Stimulated activated CD4-positive, alpha-beta T cell treated with anti-CD3 and anti-CD28 coated beads, Interleukin-12 subunit alpha, Interleukin-12 subunit beta, amount 100 ng/mL, for 24 hours (primary cell): ENCODE measurements at places on chromosomes 11 and 22.
A peak's percentile ranks its signal among the peaks of the same experiment; 100 is the strongest.

- DNase-seq, result no peak
These were observed 117.4 kb upstream of the TMEM45B start for GRCh38 chr11:129698212-129698611.

GRCh38 chr11:45674481-45675190, 9.2 kb upstream of the CHST1 start:
- DNase-seq, result no peak

- DNase-seq, result no peak
These were observed 2.2 kb upstream of the CD151 start for GRCh38 chr11:830295-831117.

DNA sequence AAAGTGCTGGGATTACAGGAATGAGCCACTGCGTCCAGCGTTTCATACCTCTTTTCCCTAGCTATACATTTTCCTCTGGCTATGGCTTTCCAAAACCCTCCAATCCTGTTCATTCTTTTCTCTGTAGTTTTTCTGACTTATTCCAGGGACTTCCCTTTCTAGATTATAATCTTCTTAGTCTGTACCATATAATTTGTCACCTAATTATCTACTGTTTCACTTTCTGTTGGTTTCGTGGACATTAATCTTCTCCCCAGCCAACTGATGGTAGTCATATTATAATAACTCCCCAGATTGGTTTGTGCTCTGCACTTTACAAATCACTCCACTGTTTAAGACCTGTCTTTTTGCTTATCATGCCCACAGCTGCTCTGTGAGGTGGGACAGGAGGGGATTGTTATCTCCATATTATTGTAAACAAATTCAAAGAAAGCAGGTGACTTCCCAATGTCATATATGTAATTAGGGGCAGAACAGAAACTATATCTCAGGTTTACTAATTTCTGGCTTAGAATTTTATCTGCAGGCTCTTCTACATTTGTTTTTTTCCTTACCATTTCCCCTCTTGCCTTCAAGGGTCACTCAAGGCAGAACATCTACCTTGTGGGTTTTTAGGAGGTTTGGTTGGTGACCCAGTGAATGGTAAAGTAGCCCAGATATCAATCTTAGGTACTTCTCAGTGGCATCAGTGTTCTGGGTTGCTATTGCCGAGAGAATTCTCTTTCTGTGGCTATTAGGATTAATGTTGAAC, 23.9 kb downstream of the STIM1 start:
- no peak for DNase-seq

DNA sequence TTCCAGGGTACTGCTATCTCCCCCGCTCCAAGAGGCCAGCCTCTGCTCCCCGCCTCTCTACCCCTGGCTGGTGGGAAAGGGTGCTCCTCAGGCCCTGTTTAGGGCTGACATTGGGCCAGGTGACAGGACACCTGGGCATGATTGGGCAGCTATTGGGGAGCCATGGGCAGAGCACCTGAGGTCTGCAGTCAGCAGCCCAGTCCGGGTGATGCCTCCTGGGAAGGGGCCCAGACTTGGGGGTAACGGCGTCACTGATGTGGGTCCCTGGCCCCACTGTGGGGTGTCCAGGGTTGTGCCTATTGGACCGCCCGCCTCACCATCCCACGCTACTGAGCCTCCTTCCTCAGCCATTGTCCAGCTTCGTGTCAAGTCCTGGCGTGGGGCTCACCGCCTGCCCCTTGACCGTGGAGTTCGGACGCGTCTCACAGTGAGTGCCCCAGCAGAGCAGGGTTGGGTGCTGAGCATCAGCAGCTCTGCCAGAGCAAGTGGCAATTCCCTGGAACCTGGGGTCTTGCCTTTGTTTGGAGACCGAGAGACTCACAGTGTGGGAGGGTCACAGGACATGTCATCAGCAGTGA, 2.8 kb upstream of the GATD1 start:
- DNase-seq, result no peak

DNA sequence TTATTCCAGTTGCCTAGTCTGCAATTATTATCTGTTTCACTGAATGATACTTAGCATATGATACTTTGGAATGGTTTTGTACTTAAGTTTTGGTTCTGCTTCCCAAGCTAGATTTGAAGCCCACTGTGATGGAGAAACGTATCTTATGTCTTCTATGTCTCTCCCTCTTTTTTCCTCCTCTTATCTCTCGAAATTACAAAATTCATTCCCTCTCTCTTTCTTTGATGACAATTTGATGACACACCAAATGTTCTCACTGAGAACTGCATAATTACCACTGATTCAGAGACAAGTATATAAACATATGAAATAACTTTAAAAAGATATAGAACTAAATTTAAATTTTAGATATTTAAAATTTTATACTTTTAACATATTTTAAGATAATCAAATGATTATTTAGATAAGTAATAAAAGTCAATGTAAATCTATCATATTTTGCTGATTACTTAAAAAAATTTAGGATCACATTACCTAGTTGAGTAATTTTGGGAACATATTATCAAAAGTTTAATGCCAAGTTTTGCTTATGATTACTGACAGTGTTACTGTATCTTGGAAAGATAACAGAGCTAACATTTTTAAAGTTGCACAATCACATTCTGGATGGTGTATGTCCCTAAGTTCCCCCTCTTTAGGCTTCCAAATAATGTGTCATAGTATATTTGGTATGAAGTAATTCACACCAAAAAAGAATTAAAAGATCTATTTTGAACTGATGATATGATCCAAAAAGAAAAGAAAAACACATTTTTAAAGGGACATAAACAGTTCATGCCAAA, 255.3 kb downstream of the SBF2 start:
- no peak for DNase-seq

DNA sequence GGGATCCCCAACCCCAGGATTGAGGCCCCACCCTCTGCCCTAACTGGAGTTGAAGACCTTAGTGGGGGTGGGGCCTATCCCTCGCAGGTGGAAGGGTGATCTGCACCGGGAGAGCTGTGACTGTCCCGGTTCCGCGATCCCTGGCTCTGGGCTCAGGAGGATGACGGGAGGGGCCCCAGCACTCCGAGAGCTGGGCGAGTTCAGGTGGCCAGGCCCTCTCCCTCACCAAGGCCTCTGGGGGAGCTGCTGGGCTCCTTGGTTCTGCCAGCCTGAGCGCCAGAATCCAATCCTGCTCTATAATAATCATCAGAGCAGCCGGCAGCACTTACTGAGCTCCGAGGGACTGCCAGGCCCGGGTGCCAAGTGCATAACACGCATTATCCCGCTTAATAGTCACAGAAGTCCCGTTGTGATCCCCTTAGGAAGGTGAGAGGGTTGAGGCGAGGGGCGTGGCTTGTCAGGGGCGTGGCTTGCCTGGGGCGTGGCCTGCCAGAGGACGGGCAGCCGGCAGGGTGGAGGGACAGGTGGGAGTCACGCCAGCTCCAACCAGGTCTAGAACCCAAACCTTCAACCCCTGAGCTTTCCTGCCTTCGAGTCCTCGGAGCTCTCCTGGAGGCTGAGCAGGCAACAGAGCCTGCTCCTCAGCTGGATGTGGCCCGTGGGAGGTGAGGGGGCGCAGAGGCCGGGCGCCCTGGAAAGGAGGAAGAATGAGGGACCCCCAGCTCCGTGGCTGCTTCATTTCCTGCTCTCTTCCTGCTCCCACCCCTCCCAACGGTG, 7.3 kb upstream of the SYT7 start:
- DNase-seq, result peak; percentile 65

DNA sequence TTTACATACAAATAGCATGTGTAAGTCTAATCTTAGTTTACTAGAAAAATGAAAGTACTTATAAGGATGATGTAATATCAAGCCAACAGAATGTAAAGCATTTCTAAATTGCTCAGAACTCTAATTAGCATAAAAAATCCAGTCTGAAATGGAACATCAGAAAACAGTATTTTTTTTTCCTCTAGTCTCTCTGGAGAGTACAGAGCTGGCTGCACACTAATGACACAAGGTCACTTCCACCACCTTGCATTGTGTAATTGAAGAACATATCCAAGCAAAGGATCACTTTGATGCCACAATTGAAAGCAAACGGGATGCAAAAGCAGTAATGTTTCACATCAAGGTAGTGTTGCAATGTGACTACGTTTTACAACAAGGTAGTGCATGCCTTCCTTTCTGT, 548.0 kb upstream of the LUZP2 start:
- DNase-seq, result no peak

- DNase-seq, result no peak
These were observed 4.0 kb downstream of the FTH1 start for GRCh38 chr11:61963282-61964057.

DNA sequence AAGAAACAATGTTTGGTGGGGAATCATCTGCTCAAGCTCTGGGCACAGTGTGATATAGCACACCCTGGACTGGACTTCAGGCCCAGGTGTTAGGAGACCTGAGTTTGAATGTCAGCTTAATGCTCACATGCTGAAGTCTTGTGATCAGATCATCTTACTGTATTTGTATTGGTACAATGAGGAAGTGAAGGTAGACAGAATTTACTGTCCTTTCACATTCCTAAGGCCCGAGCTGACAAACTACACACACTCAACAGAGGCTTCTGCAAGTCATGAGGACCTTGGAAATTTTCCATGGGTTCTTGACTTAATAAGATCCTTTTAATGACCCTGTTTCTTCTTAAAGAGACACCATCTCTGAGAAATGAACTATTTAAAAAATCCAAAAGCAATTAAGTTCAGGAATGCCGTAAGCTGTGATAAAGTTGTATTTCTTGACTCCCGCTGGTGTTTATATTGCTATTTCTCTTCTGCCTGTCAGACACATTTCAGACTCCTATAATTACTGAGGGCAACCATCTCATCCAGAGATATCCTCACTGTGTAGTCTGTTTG, 802.0 kb downstream of the DLG2 start:
- DNase-seq, result no peak

- no peak for DNase-seq
These were observed 1.2 kb downstream of the BACE1 start for GRCh38 chr11:117314840-117315239.

DNA sequence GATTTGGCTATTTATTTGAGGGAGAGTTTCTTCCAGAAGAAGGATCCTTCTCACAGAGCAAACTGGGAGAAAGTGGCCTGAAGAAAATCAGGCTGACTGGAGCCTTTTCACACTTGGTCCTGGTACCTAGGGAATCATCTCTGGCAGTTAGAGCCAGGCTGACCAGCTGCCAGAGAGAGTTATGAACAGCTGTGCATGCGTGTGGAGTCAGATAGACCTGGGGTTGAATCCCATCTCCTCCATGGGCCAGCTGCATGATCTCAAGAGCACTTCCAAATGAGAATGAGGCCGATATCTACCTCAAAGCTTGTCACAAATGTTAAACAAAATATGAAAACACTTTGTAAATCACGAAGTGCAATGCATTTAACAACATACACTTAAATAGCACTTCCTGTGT, 390.0 kb downstream of the TENM4 start:
- DNase-seq, result no peak

DNA sequence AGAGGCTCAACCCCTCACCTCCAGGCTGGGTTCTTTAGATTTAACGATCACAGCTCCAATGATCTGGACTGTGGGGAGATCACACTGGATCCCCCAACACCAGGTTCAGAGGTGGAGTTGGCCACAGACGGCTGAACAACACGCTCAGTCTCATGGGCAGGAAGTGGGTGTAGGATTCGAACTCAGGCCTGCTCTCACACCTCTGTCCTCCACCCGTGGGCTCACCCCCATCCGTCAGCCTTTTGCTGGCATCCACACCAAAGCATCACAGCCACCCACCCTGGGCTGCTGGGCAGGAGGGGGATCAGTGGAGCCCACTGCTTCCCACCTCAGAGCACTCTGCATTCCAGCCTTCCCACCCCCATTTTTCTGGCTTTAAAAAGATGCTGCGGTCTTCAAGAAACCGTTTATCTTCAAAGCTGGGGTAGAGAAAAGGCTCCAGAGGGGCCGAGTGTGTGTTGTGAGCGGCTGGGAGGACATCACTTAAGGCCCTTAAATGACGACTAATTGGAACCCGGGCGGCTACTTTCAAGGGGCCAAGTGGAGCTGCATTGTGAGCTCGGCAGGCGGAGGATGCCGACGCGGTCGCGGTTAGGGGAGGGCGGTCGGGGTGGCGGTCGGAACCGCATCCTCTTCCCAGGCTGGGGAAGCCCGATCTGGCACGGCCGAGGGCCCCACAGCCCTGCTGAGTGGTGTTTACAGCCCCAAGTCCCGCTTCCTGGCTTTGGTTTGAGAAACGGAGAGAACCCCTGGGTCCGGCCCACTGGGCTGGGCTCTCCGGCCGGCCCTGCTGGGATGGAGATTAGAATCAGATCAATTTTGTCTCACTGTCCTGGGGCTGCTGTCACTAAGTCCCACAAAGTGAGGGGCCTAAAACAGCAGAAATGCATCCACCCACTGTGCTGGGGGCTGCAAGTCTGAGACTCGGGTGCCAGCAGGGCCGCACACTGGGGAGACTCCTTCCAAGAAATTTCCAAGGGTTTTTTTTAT, 15.9 kb upstream of the FGF3 start:
- no peak for DNase-seq

GRCh38 chr11:94934362-94934761, 39.0 kb downstream of the CWC15 start:
- DNase-seq, result no peak

- DNase-seq, result peak; percentile 60
These were observed at the start of gene CD44 for GRCh38 chr11:35138943-35139721. CD44 (plus strand) TSS chr11:35139171; CDS start chr11:35139304, 133 bp downstream.

GRCh38 chr11:9875862-9876261, 212.0 kb downstream of the SWAP70 start:
- DNase-seq, result no peak

DNA sequence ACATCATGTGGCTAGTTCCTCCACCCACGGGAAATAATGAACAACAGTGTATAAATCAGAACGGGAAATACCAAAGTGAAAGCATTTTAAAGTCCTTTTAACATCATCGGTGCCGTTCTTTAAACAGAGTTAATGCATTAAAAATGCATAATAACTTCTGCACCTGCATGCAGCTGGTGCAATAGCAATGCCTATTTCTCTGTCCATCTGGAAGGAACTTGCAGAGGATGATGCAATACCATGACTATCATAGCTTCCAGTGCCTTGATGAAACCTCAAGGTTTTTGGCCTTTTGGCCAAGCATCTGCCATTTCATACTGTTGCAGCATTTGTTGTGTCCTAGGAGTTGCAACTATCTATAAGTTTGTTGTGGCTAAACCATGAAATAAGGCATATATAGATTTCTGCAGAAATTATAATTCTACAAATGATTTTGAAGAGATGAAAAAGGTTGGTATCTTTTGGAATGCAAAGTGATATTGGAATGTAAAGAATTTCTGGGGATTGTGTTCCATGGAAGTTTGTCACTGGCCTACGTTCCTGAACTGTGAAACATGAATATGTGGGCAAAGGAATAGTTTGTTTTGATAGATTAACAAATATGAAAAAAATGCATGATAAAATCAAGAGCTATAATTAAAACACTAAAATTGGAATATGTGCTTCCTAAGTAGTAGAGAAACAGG, 9.8 kb upstream of the EIF3F start:
- no peak for DNase-seq

GRCh38 chr11:92886243-92886905, 83.1 kb upstream of the MTNR1B start:
- no peak for DNase-seq
